ENCODE measurements at places on chromosomes 7 and 10. TPM values are rescaled to one million over a fixed set of nuclear protein-coding genes. Genes with fewer than 3 reads are reported as not detected.

The CISD1 gene
- 12.1 TPM for total RNA-seq

- H3K36me3 ChIP-seq = no peaks in the 10 kb centered on the region
- peaks cover 26% of the 10 kb centered on the region for H3K4me1 ChIP-seq
- H3K27ac ChIP-seq = peak overlapping the region; percentile 31
- no peaks in the 10 kb centered on the region for H3K27me3 ChIP-seq
- no peak overlapping the region for H3K4me3 ChIP-seq
Measured at GRCh38 chr10:36886303-36886891, 239.0 kb upstream of the ANKRD30A start.

The VWA2 gene
- total RNA-seq = not detected

The BET1 gene
- 21.6 TPM for total RNA-seq

- H3K4me1 ChIP-seq = no peaks in the 10 kb centered on the region
- no peaks in the 10 kb centered on the region for H3K36me3 ChIP-seq
- DNase-seq = no peak
- H3K27me3 ChIP-seq = no peaks in the 10 kb centered on the region
- H3K4me3 ChIP-seq = no peak overlapping the region
- H3K27ac ChIP-seq = no peak overlapping the region
Measured at GRCh38 chr7:142642316-142642715, 107.0 kb upstream of the PRSS1 start.

The C10orf71 gene
- total RNA-seq = not detected

The NT5C3A gene
- 30.6 TPM for total RNA-seq

DNA sequence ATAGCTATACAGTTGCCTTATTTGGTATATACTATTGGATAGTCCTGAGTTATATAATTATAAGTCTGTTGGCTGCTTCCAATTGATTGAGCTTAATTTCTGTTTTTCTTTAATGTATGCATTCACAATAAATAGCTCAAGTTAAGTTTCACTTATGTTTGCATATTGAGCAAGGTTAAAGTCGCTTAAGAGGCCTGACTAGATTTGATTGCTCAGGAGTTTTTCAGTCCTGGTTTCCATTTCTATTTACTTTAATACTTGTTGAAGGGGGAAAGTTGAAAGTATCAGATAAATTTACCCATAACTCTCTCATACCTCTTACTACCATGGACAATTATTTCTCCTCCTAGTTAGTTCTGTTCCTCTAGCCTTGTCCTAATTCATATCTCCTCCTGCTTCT lies 294.7 kb downstream of the ARL4A start:
- H3K4me1 ChIP-seq = no peaks in the 10 kb centered on the region
- no peaks in the 10 kb centered on the region for H3K27me3 ChIP-seq
- no peak overlapping the region for H3K4me3 ChIP-seq
- H3K36me3 ChIP-seq = no peaks in the 10 kb centered on the region

Data from thyroid gland (tissue), 4 donors.